Psoas muscle (tissue), 8 donors: ENCODE measurements at places on chromosomes 3 and 15. TPM values are rescaled to one million over a fixed set of nuclear protein-coding genes. Genes with fewer than 3 reads are reported as not detected.

- no peak for DNase-seq
Observed at GRCh38 chr3:197103766-197104165, 74.1 kb upstream of the MELTF start.

DNA sequence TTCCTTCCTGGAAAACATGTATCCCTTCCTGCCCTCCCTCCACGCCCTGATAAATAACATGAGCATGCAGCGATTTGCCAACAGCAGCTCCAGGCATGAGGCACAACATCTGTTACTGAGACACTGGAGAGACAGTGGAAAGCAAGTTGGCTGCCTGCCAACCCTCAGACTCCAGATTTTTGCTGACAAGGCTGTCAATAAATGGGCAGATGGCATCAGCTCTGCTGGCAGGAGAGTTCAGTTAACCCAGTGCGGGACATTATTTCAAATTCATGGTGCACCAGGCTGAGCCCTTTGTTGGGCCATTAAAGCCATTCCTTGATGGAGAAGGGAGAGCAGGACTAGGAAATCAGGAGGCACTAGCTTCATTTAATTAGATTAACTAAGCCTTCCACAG, 293.3 kb downstream of the MEX3B start:
- peak; percentile 66 for DNase-seq

DNA sequence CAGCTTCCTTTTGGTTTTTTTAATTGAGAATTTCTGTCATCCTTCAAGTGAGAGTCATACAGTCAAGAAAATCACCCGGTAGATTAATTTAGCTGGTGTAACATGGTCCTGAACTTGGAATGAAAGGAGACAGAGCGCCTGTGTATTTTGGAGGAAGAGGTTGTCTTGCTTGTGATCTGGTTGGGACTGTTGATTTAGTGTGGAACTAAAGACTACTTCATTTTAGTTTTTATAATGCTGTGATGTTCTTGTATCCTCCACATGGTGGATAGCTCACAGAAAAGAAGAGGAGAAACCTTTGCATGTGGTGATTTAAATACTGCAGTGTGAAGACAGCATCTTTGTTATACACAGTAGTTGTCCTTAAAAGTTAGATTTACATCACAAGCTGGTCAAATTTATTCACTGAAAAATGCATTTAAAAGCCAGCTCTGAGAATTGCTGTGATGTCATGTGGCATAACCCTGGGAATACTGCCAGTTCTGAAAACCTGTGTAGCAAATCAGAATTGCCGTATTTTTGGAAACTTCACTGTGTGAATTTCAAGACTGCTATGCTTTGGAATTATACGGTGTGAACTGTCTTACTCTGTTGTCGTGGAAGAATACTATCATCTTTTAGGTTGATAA, 268.5 kb downstream of the PTPRG start:
- no peak for DNase-seq

- no peak for DNase-seq
Observed at GRCh38 chr3:49831341-49831740, 17.6 kb upstream of the UBA7 start.

GRCh38 chr3:28087591-28087990, 153.8 kb upstream of the CMC1 start:
- no peak for DNase-seq

GRCh38 chr3:13088028-13089006, 15.1 kb upstream of the IQSEC1 start:
- no peak for DNase-seq

DNA sequence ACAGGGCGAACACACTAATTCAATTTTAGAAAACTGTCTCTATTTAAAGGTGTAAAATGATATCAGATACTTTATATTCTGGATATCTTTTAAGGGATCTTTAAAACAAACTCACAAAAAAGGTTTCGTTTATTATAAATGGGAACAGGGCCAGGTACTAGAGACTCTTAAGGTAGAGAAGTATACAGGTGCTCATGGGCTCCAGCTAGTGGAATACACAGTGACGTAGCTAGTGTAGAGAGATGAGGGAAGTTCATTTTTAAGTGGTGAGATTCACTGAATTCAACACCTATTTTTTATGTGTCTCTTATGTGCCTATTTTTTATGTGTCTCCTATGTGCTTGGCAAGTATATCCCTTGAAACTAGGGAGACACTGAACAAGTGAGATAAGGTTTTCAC, 132.7 kb upstream of the FAM3D start:
- DNase-seq, result no peak

DNA sequence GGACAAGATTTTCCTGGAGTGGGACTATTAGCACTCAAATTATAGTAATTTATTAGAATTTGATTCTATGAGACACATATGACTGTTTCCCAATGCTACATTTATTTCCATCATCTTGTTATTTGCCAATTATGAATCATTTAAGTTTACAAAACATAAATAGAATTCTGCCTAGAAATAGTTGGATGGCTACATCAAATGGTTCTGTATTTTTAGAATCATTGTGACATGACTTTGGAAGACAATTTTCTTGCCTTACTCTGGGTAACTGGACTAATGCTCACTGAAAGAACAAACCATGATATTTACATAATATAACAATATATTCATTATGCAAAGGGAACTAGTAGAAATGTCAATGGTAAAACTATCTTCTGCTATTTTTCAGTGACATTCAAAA, 173.5 kb downstream of the ZIC1 start:
- DNase-seq, result no peak

- no peak for DNase-seq
Observed at GRCh38 chr3:146221276-146221675, 29.6 kb downstream of the PLSCR4 start.

- no peak for DNase-seq
Observed at GRCh38 chr3:127888156-127888555, 26.9 kb upstream of the KBTBD12 start.

DNA sequence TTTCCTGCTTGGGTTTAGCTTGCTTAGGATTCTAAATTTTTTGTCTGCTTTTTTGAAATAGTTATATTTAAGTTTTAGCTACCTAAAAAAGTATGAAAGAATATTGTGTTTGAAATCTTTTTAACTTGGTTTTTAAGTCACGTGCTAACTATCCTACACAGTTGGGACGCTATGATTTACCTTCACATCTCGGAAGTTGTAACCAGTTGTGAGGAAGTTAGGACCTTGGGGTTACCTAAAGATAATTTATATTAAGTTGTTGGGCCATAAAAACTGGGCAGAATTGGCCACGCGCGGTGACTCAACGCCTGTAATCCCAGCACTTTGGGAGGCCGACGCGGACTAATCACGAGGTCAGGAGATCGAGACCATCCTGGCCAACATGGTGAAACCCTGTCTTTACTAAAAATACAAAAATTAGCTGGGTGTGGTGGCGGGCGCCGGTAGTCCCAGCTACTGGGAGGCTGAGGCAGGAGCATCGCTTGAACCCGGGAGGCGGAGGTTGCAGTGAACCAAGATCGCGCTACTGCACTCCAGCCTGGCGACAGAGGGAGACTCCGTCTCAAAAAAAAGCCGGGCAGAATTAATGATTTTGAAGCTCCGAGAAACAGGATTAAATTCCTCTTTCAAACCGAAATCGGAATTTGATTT, 1.0 kb downstream of the ZFAND6 start:
- peak; percentile 60 for DNase-seq

DNA sequence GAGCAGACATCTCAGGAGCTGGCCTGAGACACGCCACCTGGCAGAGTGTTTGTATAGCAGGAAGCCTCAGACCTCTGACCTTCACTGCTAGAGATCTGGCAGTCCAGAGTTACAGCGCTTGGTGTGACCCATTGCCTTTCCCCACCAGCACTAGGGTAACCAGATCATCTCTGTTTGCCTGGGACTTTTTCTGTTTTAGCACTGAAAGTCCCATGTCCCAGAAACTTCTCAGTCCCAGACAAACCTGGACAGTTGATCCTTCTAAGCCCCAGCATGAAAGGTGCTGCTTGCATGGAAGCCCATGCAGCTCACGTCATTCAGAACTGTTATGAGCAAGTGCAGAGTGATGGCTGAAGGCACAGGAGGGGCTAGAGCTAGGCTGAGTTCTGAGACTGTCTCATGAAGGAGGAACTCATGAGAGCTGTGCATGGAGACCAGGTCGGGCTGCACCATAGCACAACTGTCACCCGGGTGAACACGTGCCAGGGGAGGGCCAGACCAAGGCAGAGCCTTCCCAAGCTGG, 18.2 kb upstream of the AHSG start:
- no peak for DNase-seq

DNA sequence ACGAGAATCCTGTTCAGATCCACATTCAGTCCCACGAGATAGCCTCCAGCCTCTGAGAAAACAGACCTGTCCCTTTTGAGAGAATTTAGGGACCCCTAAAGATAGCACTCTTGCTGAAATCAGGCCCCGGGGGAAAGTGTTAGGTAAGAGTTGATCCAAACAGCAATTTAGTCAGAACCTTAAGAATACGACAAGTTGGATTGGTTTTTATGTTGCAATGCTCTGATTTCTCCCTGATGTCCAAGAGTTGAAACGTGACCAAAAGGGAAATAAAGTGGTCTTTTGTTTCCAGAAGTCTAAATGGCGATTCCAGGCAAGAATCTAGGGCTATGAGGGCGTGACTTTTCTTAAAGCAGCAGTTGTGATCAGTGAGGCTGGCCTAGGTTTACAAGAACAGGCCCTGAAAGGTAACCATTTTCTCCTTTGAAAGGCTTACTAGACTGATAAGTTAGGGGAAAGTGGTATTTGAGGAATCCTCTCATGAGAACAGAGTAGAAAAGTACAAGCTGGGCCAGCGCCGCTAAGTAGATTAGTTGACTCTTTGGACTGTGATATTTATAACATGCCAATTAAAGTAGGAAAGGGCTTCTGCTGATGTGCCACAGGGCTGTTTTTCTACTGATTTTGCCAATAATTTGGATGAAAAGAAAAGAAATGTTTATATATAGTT, 4.9 kb downstream of the MAN2A2 start:
- peak; percentile 34 for DNase-seq

DNA sequence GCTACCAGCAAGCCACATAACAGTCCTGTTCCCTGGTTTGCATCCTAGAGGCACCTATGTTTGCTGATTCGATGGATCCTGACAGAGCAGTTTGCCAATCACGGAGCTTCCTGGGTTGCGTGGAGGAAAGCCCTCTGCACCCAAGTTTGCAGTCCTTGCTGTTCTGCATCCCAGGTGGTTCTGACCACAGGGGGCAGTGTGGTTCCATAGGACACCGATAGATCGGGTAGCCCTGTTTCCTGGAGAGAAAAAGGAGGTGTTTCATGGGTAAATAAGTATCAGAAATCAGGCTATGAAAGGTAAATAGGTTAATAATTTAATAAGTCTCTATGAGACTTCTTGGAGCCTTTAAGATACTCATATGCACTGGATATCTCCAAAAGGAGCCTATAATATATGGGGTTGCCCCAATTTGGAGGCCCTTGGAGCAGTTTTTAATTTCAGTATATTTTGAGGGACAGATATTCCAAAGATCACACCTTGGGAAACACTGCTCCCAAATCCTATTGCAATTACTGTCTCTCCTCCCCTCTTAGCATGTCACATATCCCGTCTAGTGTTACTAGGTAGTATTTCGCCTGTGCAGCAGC, 194.6 kb upstream of the TPM1 start:
- DNase-seq, result peak; percentile 75

DNA sequence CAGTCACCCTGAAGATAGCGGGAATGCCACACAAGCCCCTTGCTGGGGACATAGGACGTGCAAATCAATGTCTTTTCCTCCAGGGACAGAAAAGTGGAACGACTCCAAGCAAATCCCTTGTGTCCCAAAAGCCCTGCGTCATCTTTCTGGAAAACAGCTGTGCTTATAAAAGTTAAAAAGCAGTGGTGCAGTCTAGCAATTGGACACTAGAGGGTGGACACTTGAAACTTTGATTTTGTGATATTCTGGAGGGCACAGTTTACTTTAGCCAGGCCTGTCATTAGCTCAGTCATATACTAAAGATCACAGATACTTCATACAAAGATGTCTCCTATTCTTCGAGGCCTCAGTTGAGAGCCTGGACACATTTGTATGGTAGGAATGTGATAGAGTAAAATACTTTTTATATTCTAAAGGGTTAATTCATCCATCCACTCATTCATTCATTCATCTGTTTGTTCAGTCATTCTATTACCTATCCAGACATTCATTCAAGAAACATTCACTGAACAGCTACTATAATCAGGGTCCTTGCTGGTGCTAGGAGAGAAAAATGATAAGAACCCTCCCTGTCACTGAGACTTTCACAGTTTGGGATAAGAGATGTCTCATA, 63.8 kb upstream of the ANKRD34C start:
- no peak for DNase-seq

DNA sequence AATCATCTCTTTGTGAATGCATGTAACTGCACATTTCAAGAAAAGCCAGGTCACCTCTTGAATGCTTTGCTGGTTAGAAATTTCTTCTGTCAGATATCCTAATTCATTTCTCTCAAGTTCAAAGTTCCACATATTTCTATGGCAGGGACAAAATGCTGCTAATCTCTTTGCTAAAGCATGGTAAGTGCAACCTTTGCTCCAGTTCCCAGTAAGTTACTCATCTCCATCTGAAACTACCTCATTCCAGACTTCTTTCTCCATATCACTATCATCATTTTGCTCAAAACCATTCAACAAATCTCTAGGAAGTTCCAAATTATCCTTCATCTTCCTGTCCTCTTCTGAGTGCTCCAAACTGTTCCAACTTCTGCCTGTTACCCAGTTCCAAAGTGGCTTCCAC, 230.6 kb downstream of the ZMAT3 start:
- DNase-seq, result no peak

GRCh38 chr3:73610493-73610892, 14.2 kb downstream of the PDZRN3 start:
- no peak for DNase-seq

GRCh38 chr15:25946241-25946805, 83.2 kb upstream of the ATP10A start:
- DNase-seq, result no peak

DNA sequence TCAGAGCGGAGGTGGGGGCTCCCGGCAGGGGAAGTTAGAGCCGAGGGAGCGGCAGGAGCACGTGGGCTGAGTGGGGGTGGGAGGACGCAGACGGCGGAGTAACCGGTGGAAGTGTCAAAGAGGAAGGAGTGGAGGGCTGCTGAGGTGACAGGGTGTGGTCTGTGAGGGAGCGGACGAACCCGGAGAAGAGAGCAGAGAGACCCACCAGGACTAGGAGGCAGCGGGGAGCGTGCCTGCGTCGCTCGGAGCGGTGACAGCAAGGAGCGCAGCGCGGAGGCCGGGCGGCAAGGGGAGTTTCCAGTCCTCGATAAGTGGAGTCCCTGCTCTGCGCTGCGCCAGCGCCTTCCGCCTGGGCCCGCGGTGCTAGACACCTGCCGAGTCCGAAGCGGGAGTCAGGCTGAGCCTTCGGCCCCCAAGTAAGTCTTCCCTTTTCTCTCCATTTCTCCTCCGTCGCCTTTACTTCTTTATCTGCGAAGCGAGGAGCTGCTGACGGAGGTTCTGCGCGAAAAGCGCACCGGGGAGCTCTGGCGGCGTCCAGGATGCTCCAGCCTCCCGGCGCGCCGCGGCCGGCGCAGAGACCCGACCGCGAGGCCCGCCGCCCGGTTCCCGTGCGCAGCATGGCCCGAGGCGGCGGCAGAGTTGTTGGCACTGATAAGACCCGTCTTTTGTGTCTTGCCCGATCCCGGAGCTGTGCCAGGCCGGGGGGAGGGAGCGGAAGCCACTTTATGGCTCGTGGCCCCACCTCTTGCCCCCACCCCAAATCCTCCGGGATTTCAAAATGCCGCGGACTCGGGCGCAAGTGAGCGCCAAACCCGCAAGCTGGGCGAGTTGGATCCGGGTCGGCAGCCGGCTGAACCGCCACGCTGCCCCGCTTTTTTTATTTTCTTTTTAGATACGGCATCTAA, 533.0 kb upstream of the SEMA6D start:
- peak; percentile 56 for DNase-seq

Gene SNX22
- total RNA-seq, result 0.17 TPM

Gene TPRG1
- total RNA-seq, result 24.5 TPM

Gene PYGO1
- 18.8 TPM for total RNA-seq

Gene RAD51
- 0.55 TPM for total RNA-seq

Gene NAA50
- total RNA-seq, result 180 TPM

Gene ASB14
- 5.0 TPM for total RNA-seq
